Activated gamma-delta T cell (primary cell): ENCODE measurements at places on chromosomes 11 and 22.

GRCh38 chr11:112195951-112196351, 20.6 kb downstream of the BCO2 start:
- DNase-seq: no peak

GRCh38 chr11:47778878-47779483, 11.8 kb upstream of the FNBP4 start:
- no peak for DNase-seq

GRCh38 chr11:44809283-44809682, 82.5 kb downstream of the TSPAN18 start:
- DNase-seq: no peak

GRCh38 chr11:12430954-12431595, 53.7 kb downstream of the PARVA start:
- no peak for DNase-seq

GRCh38 chr22:29190051-29190450, 15.6 kb upstream of the EMID1 start:
- no peak for DNase-seq

DNA sequence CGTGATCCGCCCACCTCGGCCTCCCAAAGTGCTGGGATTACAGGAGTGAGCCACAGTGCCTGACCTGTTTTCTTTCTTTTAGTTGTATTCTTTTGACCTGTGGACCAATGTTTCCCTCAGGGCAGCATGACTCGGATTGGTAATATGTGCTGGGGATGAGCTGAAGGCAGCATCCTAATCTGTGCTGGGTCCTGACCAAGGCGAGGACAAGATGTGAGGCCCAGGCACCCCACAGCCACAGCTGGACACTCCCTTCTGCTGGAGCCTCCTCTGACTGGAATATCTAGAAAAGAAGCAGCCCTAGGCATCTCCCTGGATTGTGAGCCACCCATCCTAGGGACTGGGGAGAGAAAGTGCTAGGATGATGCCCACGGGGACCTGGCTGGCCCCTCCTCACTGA, 105.4 kb downstream of the PDE2A start:
- no peak for DNase-seq

DNA sequence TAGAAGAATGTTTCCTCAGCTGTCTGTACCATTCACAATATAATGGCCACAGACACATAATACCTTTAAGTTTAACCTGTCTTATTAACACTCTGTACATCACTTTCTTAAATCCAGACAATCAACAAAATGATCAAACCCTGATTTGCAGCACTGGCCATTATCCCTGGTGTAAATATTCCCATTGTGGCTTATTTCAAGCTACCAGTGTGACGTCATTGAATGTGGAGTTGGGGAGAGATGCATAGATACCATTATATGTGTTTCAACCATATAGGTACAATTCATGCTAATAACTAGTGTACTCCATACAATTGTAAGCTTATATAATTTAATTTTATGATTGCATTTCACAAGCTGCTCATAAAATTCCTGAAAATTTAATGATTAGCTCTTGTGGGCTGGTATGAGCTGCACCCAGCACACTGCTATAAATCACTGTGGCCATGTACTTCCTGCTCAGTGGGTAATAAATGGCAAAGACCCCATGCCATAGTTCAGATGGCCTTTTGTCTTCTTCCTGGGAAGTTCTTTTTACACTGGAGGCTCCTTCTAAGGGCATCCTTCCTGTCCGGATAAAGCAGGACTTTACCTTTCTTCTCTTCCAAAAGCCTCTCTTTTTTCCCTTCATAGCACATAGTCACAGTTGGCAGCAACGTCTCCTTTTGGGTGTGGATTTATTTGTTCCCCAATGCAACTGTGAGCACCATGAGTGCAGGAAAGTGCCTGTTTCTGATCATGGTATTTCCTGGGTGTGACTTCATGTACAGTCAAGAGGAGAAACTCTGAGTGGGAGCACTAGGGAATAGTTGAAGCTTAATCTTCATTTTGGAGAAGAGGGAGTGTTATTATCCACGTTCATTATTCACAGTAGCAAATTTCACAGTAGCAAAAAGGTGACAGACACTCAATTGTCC, 87.8 kb downstream of the MIAT start:
- DNase-seq: no peak

GRCh38 chr11:94457118-94458029, 36.3 kb downstream of the MRE11 start:
- no peak for DNase-seq
